ENCODE measurements at places on chromosomes 16 and 17.

DNA sequence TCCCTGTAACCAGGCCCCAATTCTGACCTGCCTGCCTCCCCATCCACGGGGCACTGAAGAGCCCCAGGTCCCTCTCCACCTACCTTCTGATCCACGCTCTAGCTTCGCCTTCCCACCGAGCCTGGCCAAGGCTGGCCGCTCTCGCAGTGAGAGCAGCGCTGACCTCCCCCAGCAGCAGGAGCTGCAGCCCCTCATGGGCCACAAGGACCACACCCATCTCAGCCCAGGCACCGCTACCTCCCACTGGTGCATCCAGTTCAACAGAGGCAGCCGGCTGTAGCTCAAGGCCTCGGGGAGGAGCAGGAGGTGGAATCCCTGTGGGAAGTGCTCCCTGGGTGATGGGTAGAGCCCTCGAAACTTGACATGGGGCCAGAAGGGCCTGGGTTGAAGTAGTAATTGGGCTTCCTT is 8.4 kb upstream of the PLEKHG4 start:
- no peak for DNase-seq

DNA sequence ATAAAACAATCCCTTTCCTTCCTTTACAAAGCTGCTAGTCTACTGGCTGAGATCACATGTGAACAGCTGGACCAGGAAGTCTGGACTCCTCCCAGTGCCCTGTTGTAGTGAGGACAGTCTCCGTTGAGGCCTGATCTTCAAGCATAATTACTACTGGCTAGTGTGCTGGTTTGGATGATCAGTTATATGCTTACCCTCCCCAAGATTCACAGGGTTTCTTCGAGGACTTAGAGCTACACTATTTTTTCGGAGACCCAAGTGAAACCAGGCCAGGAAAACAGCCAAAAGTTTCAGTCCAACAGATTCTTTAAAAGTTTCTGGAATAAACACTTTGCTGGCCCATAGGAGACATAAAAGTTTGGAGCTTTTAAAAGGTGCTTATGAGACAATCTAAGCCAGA is 194.9 kb upstream of the CDH11 start:
- DNase-seq, result no peak

DNA sequence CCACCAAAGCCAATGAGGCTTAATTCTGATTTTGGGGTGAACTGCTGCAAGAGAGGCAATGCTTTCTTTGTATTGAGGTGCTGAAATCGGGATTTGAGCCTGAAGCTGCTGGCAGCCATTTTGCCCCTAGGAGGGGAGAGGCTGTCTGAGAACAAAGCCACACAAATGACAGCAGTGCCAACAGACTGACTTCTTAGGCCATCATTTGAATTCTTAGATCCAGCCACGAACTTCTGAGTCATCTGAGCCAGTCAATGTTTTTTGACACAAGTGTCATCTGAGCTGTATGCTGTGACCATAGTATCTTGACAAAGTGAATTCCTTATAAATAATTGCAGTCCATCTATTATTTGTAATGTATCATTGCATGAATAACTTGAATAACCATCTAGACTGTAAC is 29.0 kb downstream of the HYDIN start:
- DNase-seq, result no peak

- DNase-seq, result no peak
Observed at GRCh38 chr16:23843143-23843542, 7.4 kb downstream of the PRKCB start.

- no peak for DNase-seq
Observed at GRCh38 chr16:3193221-3194212, 5.5 kb downstream of the OR1F1 start.

DNA sequence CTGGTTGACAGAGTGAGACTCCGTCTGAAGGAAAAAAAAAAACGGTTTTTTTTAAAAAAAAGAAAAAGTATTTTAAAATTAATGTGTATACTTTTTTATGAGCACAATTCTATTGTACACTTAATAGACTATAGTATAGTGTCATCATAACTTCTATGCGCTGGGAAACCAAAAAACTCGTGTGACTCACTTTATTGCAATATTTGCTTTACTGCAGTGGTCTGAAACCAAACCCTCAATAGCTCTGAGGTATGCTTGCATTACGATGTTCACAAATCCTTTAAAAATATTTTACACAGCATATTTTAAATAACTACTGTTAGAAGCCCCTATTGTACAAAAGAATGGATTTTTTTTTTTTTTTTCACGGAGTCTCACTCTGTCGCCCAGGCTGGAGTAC is 12.4 kb upstream of the MAP2K6 start:
- DNase-seq, result no peak

DNA sequence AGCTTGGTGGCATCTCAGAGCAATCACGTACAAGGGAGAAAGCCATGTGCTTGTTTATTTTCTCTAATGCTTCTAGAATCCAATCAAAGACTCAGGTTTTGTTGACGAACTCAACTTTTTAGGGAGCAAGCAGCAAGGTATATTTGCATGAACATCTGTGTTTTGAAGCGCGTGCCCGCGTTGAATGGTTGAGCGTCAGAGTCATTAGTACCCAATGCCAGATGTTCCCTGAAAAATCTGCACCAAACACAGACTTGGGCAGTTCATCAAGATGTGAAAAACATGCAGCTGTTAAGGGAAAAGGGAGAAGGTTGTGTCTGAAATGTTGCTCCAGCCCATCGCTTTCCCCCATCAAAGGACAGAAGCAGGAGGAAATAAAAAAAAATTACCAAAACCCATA is 170.4 kb downstream of the SNX29 start:
- no peak for DNase-seq

Measured in NCI-H510A (cell line).